ENCODE measurements at places on chromosomes 2 and 18.

GRCh38 chr18:45935591-45936335 is 31.4 kb downstream of the EPG5 start:
- DNase-seq = no peak

GRCh38 chr2:28084564-28084963 is 194.0 kb downstream of the BABAM2 start:
- DNase-seq = no peak

GRCh38 chr2:48332286-48332685 is 197.7 kb upstream of the STON1 start:
- DNase-seq = no peak

- DNase-seq = no peak
Measured at GRCh38 chr2:66030553-66030952, 404.4 kb upstream of the MEIS1 start.

- no peak for DNase-seq
Measured at GRCh38 chr2:198697218-198697617, 760.5 kb downstream of the SATB2 start.

- DNase-seq = peak; percentile 16
Measured at GRCh38 chr2:95350774-95351597, 51.5 kb upstream of the FAHD2A start.

DNA sequence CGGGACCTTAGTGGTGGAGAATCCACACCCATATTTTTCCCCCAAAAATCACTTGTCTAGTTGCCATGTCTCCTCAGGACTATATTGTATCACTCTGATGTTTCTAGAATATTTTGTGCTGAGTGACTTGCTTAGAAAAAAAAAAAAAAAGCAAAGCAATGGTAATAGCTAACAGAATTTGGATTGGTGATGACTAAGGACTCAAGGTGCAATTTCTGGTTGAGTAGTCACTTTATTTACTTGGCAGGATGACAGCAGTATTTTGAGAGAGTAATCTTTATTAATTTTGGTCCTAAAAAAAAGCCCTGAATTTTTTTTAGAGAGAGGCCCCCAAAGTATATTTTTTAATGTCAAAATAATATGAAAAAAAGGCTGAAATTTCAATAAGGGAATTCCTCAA is 32.8 kb upstream of the MYO3B start:
- no peak for DNase-seq

- DNase-seq = no peak
Measured at GRCh38 chr2:128300151-128301020, 18.3 kb downstream of the HS6ST1 start.
